ENCODE measurements at places on chromosomes 3 and 15.
A peak's percentile ranks its signal among the peaks of the same experiment; 100 is the strongest.

- no peak for DNase-seq
These were observed 338.9 kb upstream of the GBE1 start for GRCh38 chr3:82100378-82100777.

DNA sequence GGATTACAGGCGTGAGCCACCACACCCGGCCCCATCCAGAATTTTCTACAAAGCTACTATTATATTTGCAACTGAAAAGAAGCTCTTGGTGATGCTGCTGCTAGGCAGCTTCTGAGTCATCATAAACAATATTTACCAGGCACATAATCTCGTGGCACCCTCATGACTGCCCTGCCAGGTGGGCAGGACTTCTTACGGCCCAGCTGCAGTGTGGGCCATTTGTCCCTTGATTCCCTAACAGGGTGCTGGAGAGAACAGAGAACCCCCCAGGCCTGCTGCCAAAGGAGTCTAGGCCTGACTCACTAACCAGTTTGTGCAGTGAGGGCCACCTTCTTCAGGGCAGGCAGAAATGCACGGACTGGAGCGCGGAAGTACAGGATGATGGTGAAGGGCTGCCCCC is 4.9 kb downstream of the EPB42 start:
- no peak for DNase-seq

DNA sequence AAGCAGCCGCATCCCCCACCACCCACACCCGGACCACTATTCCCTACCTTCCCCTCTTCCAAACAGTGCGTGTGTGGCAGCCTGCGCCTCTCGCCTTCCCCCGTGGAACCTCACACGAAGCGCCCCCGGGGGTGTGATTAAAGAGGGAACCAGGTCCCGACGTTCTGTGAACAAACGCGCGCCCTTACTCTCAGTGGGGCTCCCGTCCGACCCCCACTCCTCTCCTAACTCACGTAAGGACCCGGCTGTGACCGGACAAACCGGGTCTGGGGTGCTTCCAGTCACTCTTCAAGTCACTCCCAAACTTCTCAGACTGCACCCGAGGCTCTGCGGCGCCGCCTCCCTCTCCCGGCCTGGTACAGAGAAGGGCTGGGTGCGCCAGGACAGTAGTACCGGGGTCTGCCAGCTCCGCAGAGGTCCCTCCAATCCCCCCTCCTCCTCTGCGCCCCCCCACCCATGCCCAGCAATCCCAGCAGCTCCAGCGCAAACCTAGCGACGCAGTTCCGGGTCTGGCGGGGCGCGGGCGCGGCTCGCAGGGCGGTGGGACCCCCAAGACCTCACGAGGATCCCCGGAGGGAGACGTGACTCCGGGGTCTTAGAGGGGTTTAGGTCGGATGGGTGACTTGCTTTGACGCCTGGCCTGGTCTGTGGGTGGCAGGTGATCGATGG is 574 bp downstream of the DUOXA1 start:
- no peak for DNase-seq

DNA sequence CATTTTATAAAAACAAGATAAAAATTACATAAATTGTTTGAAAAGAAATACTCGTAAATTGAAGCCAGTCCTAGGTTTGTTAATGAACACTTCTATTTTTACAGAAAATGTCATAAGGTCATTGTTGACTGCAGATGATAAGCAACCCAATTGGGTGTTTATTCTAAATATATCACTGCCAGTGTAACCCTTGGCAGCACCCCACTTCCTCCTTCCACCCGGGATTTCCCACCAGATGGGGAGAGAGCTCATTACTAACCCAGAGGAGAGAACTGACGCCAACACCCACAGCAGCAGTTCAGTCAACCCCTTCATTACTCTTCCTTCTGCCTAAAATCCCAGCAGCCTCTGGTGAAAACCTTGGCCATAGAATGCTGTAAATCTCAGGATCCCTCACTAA is 307.6 kb downstream of the GAP43 start:
- DNase-seq, result no peak

GRCh38 chr3:152073267-152073666 is 195.5 kb upstream of the MBNL1 start:
- DNase-seq, result no peak

DNA sequence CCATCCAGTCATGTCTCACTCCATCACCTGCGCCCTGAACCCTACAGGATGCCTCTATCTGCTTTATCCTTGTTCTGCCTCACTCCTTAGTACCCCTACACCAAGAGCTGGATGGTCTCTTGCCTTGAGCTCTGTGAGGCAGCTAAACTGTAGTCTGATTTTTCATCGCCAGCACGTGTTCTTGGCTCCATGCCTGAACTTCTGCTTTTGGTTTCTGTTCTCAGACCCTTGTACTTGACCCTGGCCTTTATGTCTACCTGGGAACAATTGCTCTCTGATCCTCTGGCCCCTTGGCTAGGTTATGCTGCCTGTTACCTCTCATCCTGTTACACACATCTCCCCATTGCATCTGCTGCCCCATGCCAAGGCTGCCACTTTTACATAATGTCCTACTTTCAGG is 318.0 kb upstream of the LMCD1 start:
- DNase-seq, result no peak

GRCh38 chr3:48369693-48370332 is 2.2 kb upstream of the FBXW12 start:
- no peak for DNase-seq

GRCh38 chr3:29318251-29318650 is 37.4 kb downstream of the RBMS3 start:
- no peak for DNase-seq

DNA sequence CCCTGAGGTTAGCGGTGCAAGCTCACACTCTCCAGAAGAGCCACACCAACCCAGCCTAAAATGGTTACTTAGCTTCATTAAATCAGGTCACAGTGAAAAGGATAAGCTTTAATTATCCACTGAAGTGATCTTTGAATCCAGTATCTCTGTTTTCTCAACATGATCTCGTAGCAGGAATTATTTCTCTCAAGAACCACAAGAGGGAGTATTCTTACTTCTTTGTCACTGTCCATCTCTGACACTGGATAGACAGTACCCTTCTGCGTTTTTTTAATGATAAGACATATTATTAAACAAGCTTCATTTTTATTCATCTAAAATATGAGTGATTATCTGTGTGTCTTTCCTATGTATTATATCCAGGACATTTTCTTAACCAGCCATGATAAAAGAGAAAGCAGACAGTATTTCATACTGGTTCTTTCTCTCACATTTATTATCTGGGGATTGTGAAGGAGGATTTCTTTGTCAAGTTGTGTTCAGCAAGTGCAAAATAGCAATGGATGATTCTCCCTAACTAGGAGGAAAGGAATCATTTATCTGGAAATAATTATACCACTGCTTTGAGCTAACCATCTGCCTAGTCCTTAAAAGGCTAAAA is 105.4 kb upstream of the CCDC54 start:
- peak; percentile 13 for DNase-seq

- DNase-seq, result no peak
These were observed 41.9 kb upstream of the SEMA4B start for GRCh38 chr15:90159213-90159612.

DNA sequence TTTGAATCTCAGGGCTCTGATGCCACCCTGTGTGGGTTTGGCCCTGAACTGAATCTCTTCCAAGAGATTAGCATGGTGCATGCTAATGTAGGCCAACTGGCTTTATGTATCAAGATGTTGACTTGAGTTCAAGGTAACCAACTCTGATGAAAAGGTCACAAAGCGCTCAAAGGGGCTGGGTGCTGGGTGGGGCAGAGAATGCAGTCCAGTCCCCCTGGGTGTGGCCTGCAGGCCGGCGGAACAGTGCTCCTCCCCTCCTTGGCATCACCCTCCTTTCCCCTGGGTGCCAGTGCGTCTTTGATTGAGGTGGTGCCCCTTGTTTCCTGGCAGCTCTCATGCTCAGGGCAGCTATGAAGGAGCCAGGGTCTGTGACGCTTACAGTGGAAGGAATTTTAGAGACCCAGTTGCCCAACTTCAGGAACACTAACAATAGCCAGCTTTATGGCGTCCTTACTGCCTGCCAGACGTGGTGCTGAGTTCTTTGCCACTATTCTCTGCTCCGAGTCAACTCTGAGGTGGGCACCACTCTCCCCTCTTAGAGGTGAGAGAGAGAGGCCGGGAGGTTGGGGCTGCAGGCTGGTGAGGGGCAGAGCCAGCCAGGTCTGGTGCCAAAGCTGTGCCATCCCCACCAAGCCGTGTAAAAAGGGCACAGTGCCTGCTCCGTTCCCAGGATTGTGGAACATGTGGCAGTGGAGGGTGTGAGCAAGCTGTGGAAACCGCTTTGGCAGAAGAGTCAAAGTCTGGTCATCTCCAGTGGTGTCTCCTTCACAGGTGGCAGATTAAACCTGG is 9.8 kb downstream of the SYNM start:
- no peak for DNase-seq

DNA sequence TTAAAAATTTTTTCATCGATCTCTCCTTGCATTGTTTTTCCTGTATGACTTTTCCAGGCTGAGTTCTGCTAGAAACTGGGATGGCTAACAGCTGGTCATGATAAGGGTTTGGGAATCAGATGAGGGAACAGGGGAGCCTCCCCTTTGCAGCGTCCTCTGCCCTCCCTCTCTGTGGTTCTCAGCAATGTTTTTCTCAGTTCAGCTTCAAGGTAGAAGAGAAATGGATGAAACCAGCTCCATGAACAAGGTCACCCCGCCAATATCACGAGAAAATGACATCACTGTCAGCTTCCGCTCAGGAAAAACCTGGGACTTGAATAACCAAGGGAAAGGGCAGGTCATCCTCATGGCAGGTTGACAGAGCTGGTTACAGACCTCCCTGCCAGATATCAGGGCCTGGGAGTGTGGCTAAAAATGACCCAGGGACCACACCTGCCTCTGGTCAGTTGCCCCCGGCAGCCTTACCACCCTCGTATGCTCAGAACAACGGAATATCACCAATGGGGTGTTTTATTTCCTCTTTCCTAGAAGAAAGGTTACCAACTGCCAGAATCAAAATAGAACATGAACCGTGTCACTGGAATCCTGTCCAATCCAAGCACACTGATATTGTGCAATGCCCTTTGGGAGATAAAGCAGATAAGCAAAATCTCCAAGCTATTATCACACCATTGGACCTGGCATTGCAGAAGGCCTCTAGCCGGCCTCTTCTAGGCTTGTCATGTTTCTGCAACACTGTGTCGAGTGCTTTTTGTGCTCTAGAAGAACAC is 26.1 kb downstream of the LSM3 start:
- DNase-seq, result no peak

GRCh38 chr15:90001683-90002427 is 731 bp downstream of the ZNF710 start:
- peak; percentile 76 for DNase-seq

- no peak for DNase-seq
These were observed 95.5 kb upstream of the COL8A1 start for GRCh38 chr3:99542767-99543518.

- DNase-seq, result no peak
These were observed 24.9 kb downstream of the ZMAT3 start for GRCh38 chr3:179046497-179047353.

- peak; percentile 18 for DNase-seq
These were observed 124.4 kb downstream of the HCN4 start for GRCh38 chr15:73244333-73244732.

GRCh38 chr3:168883145-168883544 is 780.4 kb downstream of the MECOM start:
- DNase-seq, result no peak

GRCh38 chr15:58520464-58520863 is 88.7 kb downstream of the LIPC start:
- no peak for DNase-seq

DNA sequence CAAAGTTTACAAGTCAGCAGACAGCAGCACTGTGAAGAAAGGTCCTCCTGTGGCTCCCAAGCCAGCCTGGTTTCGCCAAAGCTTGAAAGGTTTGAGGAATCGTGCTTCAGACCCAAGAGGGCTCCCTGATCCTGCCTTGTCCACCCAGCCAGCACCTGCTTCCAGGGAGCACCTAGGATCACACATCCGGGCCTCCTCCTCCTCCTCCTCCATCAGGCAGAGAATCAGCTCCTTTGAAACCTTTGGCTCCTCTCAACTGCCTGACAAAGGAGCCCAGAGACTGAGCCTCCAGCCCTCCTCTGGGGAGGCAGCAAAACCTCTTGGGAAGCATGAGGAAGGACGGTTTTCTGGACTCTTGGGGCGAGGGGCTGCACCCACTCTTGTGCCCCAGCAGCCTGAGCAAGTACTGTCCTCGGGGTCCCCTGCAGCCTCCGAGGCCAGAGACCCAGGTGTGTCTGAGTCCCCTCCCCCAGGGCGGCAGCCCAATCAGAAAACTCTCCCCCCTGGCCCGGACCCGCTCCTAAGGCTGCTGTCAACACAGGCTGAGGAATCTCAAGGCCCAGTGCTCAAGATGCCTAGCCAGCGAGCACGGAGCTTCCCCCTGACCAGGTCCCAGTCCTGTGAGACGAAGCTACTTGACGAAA is 24.2 kb downstream of the STARD5 start:
- DNase-seq, result no peak

- DNase-seq, result no peak
These were observed 93.7 kb downstream of the ABI3BP start for GRCh38 chr3:100899440-100900091.

- no peak for DNase-seq
These were observed 78.5 kb upstream of the ROBO1 start for GRCh38 chr3:79846148-79846933.

DNA sequence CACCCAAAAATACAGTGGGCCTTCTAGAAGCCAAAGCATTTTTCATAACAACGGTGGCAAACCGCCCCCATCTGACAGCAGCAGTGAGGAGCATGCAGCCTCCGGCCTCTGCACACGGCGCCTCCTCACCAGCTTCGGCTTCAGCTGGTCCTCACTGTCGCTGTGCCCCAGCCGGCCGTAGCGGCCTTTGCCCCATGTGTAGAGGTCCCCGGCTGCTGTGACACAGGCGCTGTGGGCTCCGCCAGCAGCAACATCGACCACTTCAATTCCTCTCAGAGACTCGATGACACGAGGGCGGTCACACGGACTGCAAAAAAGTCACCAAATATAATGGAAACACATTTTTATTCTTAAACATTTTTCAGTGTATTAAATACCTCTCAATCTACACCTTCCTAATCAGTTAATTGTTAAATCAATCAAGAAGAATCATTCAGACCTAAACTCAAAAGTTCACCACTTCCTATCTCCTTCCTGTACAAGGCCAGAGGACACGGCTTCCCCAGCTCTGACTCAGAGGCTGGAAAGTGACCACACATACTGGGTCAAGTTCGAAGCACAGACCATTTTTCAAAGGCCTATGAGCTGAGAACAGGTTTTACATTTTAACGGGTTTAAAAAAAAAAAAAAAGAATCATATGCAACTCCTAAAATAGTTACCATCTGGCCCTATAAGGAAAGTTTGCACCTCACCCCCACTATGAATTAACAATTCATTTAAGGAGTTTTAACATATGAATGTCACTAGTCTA is 33.6 kb upstream of the OCA2 start:
- no peak for DNase-seq
